ENCODE measurements at places on chromosomes 12 and 14.
A peak's percentile ranks its signal among the peaks of the same experiment; 100 is the strongest.

DNA sequence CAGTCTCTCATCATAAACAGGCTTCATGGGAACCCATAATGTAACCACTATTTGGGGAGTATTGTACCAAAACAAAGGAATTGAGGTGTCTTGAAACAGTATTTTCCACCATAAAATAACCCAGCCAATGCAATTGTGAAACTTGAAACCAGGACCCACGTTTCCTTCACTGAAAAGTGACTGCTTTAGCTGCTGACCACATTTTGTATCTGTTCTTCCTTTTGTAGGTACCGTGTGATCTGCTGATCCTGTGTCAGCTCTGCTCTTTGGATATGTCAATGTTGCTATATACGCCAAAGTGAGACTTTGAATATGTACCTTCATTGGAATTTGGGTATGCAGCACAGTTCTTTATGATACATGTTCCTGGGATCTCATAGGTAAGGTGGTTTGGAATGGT lies 95.1 kb upstream of the CNTN1 start:
- no peak for DNase-seq

DNA sequence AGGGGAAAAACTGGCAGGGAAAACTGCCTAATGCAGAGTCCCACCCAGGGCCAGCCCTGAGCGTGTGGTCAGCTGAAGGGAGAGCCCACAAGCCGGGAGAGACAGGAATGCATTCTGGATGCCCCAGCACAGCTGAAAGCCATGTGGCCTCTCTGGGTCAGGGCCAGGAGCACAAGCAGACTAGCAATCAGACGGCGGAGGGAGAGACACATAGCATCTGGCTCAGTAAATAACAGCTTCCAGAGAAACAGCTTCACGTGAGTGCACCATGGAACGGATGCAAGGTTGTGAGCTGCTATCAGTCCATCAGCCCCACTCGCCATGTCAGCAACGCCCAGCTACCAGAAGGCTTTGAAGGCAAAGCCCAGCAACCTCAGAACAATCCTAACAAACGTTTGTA lies 28.2 kb upstream of the TMEM106C start:
- peak; percentile 73 for DNase-seq

DNA sequence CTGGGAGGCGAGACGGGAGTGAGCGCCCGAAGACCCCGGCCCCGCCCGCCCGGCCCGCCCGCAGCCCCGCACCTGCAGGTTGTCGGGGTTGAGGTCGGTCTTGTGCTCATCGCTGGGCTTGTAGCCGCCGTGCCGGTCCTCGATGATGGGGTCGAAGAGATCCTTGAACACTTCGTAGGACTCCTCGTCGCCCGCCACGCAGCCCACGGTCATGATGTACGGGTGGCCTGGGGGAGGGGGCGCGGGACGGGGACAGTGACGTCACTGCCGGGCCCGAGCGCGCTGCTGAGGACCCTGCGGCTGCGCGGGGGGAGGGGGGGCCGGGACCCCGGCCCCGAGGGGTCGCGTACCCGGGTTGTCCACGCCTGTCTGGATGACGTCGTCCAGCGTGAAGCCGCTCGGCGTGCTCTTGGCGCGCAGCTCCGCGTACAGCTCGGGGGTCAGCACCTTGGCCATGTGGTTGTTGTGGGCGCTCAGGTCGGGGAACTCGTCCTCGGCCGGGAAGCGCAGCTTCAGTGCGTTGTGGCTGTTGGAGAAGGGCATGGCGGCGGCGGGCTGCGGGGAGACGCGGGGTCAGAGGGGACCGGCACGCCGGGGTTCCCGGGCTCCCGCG lies 573 bp downstream of the CKB start:
- no peak for DNase-seq

GRCh38 chr14:61887628-61888027 lies 125.4 kb downstream of the SNAPC1 start:
- no peak for DNase-seq

- no peak for DNase-seq
These were observed 15.4 kb downstream of the KCNC2 start for GRCh38 chr12:75194250-75194649.

GRCh38 chr14:35940291-35940690 lies 114.2 kb downstream of the BRMS1L start:
- no peak for DNase-seq

All from GM04503 (cell line).